CD4-positive, alpha-beta T cell treated with Interleukin-12 subunit alpha and Interleukin-12 subunit beta, for 1 hour (primary cell): ENCODE measurements at places on chromosomes 1 and 21.

DNA sequence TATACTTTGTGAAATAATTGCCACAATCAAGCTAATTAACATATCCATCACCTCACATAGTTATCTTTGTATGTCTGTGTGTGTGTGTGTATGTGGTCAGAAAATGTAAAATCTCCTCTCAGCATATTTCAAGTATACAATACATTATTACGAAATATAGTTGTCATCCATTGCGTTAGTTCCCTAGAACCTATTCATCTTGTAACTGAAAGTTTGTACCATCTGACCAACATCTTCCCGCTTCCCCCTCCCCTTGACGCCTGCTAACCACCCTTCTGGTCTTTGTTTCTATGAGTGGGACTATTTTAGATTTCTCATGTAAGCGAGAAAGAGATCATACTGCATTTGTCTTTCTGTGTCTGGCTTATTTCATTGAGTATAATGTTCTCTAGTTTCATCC, 455.3 kb downstream of the KCNT2 start:
- DNase-seq: no peak

DNA sequence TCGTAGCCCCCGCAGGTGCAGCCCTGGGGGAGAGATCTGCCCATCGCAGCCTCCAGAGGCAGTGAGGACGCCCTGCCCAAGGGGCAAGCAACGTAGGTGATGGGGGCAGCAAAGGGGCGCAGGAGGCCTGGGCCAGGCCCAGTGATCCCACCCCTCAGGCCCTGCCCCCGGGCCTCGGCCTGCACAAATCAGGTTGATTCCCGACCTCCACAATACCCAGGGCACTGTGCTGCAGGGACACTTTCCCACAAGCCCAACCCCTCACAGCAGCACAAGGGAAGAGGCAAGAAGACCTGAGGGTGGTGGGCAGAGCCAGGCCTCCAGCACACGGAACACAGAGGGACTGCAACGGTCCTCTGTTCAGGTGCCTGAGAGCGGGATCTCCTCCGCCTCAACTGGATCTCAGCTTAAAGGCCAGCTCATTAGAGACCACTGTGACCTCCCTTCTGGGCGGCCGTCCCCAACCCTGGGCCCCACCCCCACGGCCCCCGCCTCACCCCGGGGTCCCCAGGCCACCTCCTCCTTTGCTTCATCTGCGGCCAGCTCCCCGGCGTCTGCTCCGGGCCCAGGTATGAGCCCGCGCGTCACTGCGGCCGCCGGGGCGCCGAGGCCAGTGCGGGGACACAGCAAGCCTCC, 812 bp upstream of the ARF1 start:
- no peak for DNase-seq

DNA sequence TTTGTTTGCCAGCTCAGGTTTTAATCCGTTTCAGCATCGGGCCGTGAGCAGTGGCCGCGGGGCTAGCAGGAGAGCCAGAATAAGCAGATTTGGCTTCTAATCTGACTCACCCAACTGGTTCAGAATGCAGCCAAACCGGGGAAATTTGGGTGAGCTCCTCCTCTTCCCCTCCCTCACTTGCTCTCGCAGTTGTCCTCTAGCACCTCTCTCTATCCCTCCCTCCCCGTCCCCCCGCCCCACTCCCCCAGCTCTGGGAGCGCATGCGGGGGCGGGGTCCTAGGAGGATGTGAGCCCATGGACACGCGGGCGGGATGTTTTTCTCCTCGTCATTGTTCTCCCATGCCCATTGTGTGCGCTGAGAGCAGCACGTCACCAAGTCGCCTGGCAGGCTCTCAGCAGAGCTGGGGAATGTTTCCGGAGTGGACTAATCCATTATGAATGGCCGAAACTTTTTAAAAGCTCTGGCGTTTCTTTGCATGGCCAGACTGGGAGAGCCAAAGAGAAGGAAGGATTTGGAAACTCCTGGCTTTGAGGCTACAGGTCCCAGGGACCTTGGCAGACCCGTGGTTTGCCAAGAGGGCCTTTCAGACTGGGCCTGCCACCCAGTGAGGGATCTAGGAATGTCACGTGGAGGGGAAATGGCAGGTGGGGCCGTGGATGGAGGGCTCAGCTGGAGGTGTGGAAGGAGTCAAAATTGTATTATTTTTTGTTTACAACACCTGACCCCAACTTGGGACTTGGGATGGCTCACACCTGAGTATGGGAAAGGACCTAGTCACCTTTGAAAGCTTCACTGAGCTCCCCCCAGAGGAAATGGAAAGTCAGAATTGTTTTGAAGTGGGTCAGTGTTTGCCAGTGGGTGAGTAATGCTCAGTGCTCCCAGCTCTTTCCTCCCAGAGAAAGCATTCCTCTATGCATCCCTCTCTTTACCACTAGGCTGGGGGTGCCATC, 39.2 kb downstream of the CDK18 start:
- no peak for DNase-seq

DNA sequence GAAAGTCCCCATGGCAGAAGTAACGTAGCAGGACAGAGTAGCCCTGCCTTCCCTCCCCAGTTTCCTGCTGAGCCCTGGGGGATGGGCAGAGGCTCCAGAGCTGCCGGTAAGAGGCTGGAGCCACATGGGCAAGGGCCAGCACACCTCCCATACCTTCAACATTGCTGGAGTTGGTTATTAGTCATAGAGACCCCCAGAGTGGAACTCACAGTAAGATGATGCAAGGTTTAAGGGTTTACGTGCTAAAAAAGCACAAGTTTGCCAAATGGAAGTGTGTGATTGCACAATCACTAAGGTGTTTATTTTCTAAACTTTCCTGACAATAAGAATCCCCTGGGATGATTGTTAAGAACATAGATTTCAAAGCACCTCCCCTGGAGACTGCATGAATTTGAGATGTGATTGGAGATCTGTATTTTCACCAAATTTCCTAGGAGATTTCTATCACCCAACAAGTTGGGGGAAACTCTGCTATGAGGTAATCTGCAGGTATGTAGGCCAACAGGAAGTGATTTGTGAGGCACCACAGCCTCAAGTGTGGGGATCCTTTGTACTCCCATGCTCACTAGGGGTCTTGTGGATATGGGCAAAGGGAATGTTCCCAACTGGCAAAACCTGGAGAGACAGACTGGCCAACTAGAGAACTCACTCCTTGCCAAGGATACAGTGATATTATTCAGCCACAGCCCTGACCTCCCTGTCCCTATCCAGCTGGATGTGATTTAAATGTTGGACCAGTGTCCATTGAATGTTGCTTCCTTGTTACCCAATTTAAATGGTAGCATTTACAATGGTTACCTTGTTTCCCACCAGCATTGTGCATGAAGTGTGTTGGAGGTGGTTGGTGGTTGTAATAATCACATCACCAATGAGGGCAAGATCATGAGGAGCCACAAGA, 37.1 kb upstream of the CSF1 start:
- peak; percentile 21 for DNase-seq

GRCh38 chr1:240091614-240092300, at the start of gene FMN2:
TSS of gene FMN2 (plus strand) at chr1:240091883. CDS start at chr1:240092110, 227 bp downstream.
- no peak for DNase-seq

DNA sequence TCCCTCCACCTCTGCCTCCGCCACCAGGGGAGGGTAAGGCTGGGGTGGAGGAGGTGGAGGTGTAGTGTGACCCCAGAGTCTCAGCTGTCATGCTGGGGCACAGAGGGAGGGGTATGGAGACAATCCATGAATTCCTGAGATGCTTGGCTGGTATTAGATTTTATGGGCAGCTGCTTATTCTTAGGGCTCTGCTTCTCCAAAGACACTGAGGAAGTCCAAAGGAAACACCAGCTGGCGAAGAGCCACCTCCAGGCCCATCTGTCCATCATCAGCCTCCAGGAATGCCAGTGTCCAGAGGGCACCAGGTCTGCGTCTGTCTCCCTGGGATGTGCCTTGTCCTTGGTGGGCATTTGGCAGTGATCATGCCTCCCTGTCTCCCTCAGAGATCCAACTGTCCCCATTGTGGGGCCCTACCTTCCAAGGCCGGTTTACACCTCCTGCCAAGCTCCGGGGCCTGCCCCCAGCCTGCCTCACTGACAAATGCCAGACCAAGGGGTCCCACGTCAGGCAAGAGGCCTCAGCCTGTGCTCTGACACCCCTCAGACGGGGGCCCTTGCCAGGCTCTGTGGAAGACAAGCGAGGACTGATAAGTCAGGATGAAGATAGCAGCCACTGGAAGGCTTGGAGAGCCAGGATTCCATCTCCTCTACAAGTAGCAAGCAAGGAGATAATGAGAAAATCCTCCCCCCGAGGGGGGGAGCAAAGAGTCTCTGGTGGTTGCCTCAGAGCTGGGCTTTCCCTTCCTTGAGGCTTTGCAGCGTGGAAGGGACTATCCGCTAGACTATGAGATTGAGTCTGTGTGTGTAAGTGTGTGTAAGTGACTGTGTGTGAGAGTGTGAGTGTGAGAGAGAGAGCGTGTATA, 1.6 kb downstream of the TNNI1 start:
- no peak for DNase-seq

GRCh38 chr1:205754857-205755256, 4.9 kb upstream of the NUCKS1 start:
- DNase-seq: no peak

DNA sequence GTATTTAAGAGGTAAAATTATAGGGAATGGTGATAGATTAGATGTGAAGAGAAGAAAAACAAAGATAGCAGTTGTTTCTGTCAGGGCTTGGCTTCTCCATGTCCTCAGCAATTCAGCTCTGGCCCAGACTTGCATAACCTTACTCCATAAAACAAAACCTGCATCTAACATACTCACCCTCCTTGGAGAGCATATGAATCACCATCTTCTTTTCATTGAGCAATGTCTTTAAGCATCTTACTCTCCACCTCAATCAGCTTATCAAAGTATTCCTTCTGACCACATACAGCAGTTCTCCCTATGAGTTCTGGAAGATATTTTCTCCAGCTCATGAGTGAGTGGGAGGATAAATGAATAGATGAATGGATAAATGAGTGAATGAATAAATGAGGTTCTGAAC, 49.0 kb downstream of the RAB3B start:
- no peak for DNase-seq

- no peak for DNase-seq
Observed at GRCh38 chr1:225998560-225999226, 450 bp downstream of the SDE2 start.

DNA sequence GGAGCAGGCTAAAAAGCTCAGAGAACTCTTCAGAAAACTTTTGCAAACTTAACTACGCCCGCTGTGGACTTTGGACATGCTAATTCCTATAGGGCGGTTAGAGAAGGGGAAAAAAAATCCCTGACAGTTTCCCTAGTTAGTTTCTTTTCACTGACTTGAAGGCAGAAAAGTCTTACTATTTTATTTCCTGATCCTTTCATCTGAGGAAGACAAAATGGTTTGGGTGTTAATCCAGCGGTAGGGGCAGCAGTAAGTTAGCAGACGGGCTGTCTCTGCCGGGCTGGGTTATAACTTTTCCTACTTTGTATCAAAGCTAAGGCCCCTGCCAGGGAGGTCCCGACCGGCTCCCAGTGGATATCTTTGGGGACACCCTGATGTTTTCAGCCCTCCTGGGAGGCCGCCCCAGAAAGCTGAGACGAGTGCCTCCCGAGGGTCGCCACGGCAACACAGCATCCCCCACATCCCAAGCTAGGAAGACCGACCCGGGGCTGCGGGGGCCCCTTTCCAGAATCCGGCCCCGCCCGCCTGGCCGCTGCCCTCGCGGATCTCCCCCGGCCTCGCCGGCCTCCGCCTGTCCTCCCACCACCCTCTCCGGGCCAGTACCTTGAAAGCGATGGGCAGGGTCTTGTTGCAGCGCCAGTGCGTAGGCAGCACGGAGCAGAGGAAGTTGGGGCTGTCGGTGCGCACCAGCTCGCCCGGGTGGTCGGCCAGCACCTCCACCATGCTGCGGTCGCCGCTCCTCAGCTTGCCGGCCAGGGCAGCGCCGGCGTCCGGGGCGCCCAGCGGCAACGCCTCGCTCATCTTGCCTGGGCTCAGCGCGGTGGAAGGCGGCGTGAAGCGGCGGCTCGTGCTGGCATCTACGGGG, 162.6 kb downstream of the RUNX1 start:
- no peak for DNase-seq

DNA sequence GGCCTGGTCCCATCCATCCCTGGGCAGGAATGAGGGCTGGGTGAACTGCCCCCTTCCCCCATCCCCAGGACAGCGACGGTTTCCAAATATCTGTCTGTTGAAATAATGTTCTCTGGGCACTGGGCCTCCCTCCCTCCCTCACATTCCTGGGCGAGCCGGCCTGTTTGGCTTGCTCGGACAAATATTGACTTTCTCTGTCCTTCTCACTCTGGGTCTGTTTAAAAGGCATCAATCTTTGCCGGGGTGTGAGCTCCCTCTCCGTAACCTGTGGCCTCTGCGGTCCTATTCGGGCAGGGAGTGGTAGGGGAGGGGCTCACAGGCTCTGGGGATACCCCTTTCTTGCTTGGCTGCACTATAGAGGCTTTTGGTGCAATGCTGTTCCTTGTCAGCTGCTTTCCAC, 40.2 kb downstream of the FOXD2 start:
- no peak for DNase-seq

DNA sequence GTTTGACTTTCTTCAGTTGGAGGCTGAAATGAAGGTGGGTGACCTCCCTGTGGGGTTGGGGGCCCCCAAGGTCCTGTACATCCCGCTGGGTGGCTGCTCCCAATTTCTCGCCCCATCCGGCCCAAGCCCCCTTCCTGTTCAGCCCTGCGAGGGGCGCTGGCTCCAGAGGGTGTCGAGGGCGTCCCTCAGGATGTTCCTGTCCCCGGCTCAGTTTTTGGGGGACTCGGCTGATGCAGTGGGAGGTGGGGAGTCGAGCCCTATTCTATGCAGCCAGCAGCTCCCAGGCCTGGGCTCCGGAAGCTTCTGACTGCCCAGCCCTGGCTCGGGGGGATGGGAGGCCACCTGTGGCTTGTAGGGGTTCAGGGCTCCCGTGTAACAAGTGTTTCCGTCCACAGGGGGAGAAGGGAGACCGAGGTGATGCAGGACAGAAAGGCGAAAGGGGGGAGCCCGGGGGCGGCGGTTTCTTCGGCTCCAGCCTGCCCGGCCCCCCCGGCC, 38.2 kb downstream of the SLC19A1 start:
- no peak for DNase-seq

DNA sequence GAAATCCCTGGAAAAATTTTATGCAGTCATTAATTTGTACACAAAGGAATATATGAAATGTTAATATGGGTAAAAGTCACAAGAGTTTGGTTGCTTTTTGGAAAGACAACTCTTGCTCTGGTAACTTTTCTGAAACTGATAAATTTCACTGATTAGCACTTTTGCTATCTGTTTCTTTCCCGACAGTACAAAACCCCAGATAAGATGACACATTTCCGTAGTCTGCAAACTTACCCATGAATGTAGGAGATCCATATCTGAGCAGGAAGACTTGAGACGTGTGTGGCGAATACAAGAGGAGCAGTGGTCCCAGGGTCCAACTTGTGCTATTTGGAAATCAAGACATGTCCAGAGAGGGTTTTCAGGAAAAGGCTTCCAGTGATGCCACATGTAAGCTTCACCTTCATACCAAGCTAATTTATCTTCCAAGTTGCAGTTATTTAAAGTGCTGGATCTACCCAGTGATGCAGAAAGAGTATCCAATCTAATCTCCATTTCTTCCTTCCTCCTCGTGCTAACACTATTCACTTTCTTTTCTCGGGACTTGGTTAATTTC, 35.9 kb upstream of the SAMSN1 start:
- peak; percentile 60 for DNase-seq
